DMS153 (cell line): ENCODE measurements at places on chromosomes 6 and 20.
A peak's percentile ranks its signal among the peaks of the same experiment; 100 is the strongest.

GRCh38 chr20:22402550-22402949 is 181.8 kb downstream of the FOXA2 start:
- peak; percentile 48 for DNase-seq

GRCh38 chr6:149445573-149445972 is 39.2 kb downstream of the ZC3H12D start:
- DNase-seq, result no peak

DNA sequence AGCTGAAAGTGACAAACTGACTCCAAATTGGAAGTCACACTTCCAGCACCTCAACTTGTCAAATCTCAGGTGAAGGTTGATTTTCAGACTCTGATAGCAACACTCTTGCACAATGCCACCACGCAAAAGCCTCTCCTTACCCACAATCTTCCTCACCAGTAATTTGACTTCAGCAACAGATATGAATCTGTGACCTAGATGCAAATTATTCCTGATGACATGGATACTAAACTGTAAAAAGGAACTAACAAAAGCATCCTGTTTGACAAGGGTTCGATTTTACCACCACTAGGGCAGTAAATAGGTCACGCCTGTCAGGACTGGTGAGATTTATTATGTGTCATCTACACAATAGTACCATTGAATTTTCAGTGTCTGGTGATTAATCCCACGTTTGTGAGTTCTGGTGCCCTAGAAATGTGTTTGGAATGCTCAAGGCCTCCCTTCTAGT is 134.4 kb upstream of the COL21A1 start:
- peak; percentile 40 for DNase-seq

DNA sequence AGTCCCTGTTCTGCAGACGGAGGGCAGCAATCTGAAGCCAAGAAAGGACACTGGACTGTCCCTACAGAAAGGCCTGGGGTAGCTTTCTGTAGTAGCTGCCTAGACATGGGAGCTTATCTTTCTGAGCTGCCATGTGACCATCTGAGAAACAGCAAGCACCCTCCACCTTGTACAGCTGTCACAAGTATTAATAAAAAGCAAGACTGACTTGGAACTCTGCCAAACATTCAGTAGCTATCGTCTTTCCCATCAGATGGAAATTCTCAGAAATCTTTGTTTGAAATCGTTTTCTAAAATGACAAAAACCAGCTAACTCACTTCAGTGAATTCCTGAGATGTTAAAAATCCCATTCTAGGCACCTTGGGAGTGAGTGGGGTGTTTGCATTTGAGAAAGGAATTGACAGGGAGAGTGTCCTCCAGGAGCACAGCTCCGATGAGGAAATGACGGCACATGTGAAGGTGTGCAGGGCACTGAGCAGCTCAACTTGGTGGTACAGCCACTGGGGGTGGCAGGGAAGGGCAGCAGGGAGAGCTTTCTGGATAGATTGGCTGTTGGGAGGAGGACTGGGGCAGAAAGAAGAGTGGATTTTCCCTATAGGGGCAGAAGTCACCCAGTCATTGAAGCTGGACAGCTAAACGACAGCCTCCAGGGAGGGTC is 24.5 kb downstream of the ACSS1 start:
- DNase-seq, result no peak

DNA sequence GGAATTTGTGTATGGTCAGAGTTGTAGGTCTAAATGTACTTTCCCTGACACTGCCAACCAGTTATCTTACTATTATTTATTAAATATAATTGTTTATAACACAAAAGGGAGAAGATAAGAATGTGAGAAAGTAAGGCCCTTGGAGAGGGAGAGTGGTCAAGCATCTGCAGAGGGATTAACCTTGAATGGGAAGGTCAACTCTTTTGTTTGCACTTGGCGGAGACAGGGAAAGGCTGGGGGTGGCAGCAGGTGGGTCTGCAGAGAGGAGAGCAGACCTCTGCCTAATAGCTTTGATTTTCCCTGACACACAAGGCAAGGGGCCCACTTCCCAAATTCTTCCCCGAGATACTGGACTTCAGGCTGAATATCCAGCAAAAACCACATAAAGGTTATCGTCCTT is 4.2 kb downstream of the LRP11 start:
- DNase-seq, result no peak

GRCh38 chr20:37935435-37935834 is 32.5 kb downstream of the VSTM2L start:
- no peak for DNase-seq

GRCh38 chr20:29497261-29497671 is 1760.2 kb upstream of the DEFB115 start:
- no peak for DNase-seq

DNA sequence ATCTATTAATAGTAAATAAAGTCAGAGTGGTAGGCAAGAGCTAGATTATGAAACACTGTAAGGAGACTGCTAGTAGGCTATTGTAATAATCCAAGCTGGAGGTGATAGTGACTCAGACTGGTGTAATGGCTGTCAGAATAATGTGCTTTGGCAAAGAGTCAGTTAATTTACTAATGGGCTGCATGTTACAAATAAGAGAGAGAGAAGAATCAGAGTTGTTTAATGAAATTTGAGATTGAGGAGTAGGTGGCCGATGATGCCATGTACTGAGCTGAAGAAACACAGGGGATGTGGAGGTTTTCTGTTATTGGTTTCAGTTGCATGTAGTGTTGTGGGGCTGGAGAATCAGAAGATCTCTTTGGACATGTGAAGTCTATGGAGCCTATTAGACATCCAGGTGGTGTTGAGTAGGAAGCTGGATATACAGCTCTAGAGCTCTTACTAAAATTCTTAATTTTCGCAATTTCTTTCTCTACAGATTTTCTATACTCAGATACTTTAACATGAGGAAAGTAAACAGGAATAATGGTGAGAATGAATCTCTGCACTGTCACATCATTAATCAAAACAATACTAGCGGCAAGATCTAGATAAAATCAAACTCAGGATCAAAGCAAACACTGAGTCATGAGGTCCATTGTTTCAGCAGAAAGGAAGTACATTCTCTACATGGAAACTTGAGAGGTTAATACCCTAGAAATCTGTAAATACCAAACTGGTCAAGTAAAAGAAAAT is 167.7 kb downstream of the SIM1 start:
- DNase-seq, result peak; percentile 45

- DNase-seq, result no peak
Measured at GRCh38 chr20:51132279-51132678, 109.4 kb upstream of the KCNG1 start.

GRCh38 chr6:6665555-6666243 is 77.2 kb downstream of the LY86 start:
- DNase-seq, result no peak

DNA sequence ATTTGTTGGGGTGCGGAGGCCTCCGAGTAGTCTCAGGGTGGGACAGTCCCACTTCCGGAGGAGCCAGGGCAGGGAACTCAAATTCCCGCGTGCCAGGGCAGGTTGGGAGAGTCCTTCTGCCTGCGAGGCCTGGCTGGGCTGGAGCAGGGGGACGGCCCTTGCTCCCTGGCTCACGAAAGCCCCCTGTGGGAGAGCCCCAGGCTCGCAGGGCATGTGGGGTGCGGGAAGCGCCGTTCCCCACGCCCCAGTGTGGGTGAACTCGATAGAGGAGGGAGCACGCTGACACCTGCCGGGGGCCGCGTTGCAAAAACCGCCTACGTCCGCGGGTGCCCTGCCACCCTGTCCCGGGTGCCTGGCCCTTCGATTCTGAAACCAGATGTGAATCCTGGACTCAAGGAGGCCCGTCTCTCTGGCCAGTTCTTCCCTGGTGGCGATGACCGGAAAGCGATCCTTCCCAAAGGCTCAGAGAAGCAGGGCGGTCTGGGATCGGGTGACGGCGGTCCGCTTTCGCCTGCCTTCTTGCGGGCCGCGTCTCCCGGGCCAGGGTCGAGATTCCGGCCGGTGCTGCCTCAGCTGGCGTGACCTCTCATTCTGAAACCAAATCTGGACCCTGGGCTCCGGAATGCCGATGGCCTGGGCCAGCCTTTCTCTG is 1846.5 kb upstream of the DEFB115 start:
- no peak for DNase-seq

- peak; percentile 11 for DNase-seq
Measured at GRCh38 chr20:62143957-62144825, 622 bp downstream of the SS18L1 start.

- no peak for DNase-seq
Measured at GRCh38 chr6:5338177-5338960, 77.1 kb downstream of the FARS2 start.

GRCh38 chr20:51497542-51498467 is 44.7 kb downstream of the NFATC2 start:
- DNase-seq, result no peak

GRCh38 chr6:39263303-39264037 is 34.2 kb upstream of the KCNK5 start:
- DNase-seq, result no peak

DNA sequence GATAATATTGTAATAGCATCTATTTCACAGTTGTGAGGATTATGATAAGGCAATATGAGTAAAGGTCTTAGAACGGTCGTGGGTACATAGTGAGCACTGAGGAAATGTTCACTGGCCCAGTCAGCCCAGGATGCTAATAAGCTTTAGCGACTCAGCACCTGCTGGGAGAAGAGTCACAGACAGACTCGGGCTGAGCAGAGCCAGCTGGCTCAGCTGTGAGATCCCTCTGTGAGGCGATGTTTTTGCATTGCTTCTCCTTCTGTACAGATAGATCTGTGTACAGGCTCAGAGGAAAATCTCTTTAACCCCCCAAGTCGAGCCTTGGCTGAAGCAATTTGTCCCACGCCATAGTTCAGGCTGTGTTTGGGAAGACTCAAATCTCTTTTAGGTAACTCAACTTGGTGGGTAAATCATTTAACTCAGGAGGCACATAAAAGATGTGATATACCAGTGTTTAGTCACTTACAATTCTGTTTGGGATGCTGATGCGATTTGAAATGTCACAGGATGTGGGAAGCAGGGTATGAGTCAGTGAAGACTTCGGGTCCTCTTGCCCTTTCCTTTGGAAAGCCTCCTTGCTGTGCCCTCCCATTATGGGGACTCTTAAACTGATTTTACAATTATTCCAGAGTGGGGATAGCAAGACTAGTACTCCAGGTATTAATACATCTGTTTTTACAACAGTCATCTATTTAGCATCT is 53.1 kb downstream of the PHACTR1 start:
- DNase-seq, result no peak

GRCh38 chr6:21284166-21284565 is 309.4 kb upstream of the SOX4 start:
- no peak for DNase-seq

DNA sequence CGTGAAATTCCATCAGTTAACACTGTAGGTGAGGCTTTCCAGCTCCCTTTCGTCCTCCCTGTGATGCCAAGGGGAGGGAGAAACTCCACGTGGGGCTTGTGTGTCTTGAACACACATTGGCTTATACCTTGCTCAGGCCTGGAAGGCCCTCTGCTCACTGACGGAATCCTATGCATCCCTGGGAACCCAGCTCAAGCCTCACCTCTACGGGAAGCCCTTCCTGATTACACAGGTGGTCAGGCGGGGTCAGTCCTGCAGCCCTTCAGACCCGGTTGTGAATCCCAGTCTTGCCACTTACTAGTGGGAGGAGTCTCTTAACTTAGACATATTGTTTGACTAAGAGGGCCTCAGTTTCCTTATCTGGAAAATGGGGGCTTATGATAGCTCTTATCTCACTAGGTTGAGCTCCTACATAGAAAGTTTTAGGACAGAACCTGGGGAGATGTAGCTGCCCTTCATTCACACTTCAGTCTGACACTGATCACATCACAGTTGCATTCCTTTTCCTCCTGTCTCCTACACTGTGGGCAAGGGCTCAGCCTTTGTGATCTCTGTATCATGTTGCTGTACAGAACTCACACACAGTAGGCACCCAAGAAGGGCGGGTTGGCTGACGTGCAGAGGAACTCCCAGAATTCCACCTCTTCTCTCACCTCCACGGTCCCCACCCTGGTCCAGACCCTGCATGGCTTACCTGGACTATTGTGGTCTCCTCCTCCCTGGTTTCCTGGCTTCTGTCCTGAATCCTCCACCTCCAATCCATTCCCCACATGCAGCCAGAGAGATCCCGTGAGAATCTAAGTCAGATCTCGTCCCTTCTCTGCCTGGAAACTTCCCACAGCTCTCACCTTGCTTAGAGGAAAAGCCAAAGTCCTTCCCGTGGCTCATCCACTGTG is 129.6 kb downstream of the CEBPB start:
- no peak for DNase-seq

DNA sequence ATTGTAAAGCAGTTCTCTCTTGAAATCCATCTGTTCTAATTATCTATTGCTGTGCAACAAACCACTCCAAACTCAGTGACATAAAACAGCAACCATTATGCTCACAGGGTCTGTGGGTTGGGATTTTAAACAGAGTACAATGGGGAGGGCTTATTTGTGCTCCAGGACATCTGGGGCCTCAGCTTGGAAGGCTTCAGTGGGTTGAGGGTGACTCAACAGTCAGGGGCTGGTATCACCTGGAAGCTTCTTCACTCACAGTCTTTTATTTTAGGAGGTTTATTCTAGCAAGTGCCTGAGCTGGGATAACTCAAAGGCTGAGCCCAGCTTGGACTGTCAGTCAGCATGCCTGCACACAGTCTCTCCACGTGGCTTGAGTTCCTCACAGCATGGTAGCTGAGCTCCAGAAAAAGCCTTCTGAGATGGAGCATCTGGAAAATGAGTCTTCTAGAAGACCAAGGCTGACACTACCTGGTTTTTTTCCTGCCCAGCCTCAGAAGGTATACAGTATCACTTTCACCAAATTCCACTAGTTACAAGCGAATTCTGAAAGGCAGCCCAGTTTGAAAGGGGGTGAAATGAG is 234.6 kb upstream of the ID4 start:
- DNase-seq, result no peak

- no peak for DNase-seq
Measured at GRCh38 chr6:91449539-91449938, 862.7 kb upstream of the MAP3K7 start.

DNA sequence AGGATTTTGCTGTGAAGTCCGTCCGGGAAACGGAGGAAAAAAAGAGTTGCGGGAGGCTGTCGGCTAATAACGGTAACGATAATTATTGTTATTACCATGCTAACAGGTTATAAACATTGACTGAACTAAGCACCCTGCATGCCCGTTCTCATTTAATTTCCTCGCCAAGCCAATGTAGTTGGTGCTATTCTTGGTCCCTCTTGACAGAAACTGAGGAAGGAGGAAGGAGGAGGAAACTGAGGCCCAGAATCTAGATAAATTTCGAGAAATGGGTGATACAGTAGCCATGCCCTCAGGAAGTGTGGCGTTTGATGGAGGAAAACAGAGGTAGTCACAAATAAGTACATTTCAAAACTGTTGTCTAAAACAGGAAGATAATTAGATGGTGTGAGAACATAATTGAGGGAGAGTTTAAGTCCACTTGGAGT is 474 bp downstream of the TPX2 start:
- DNase-seq, result no peak

- peak; percentile 68 for DNase-seq
Measured at GRCh38 chr6:11163932-11164331, 52.4 kb upstream of the ERVFRD-1 start.

GRCh38 chr6:111843347-111844147 is 29.7 kb downstream of the FYN start:
- DNase-seq, result no peak
